Stimulated activated effector memory CD8-positive, alpha-beta T cell treated with anti-CD3 and anti-CD28 coated beads, Interleukin-12 subunit alpha, Interleukin-12 subunit beta, amount 100 ng/mL, for 72 hours (primary cell): ENCODE measurements at places on chromosomes 6 and 20.
A peak's percentile ranks its signal among the peaks of the same experiment; 100 is the strongest.

- DNase-seq: no peak
These were observed 58.5 kb upstream of the HIVEP1 start for GRCh38 chr6:11953641-11954040.

GRCh38 chr20:25120457-25120856, 38.5 kb upstream of the VSX1 start:
- no peak for DNase-seq

GRCh38 chr6:109718991-109719390, 27.9 kb downstream of the FIG4 start:
- DNase-seq: no peak

GRCh38 chr20:62362991-62363919, 3.9 kb downstream of the LAMA5 start:
- no peak for DNase-seq

- no peak for DNase-seq
These were observed 33.9 kb downstream of the SLC17A4 start for GRCh38 chr6:25788305-25788922.

- DNase-seq: no peak
These were observed 245.4 kb downstream of the PTPRK start for GRCh38 chr6:128275030-128275429.

DNA sequence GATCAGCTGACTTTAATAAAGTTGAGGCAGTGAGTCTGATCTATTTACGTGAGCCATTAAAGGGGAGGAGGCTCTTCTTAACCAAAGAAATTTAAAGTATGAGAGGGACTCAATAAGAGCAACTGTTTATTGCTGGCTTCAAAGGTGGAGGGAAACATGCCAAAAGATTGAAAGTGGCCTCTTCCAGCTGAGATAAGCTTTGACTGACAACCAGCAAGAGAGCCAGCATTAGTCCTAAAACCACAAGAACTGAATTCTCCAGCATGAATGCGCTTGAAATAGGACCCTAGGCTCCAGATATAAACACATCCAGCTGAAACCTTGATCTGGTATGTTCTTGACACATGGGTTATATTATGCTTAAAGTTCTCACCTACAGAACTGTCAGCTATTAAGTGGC, 123.1 kb upstream of the GJE1 start:
- DNase-seq: no peak

GRCh38 chr6:90439586-90439985, 142.9 kb upstream of the BACH2 start:
- DNase-seq: no peak

DNA sequence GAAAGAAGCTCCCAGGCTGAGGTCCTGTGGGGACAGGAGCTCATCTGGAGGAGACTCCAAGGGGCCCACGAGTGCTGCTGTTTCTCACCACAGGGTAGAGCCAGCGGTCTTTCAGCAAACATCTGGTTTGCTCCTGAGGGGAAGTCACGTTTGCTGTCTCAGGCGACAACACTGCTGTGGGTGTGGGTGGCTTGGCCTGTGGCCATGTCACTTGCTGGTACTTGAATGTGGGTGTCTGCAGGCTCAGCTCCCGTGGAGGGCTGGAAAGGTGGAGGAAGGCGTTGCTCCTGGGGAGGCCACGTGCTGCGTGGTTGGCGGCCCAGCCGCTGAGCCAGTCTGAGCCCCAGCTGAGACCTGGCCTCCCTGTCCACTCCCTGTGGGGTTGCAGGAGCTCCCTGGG, 52.8 kb upstream of the MPC1 start:
- DNase-seq: no peak

DNA sequence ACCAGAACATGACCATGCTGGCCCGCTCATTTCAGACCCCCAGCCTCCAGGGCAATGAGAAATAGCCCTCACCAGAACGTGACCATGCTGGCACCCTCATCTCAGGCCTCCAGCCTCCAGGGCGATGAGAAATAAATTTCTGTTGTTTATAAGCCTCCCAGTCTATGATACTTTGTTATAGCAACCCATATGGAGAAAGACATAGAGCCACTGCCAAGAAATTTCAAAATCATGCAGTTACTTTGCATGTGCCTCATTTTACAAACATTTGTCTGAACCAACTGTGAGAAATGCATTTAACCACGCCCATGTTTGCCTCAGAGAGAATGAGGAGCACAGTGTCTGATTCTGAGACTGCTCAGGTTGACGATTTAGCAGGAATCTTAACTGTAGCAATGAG, 15.5 kb downstream of the CYP39A1 start:
- DNase-seq: no peak

GRCh38 chr20:37627060-37627766, 66.6 kb upstream of the CTNNBL1 start:
- peak; percentile 24 for DNase-seq

DNA sequence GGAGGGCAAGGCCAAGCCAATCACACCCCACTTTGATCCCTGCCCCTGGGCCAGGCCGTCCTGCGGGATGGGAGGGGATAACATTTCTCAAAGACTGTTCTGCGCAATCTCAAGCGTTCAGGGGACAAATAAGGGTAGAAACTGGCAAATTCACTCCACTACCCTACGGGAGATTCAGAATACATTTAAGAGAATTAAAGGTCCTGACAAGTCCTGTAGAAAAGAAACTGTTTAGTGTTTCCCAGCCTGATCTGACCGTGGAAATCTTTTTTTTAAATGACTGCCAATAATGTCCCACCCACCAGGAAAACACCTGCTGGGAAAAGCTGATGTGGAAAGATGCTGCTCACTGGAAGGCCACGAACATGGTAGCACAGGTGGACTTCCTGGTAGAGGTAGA, 140.6 kb upstream of the RNF24 start:
- no peak for DNase-seq

- DNase-seq: no peak
These were observed 171.1 kb downstream of the FOXA2 start for GRCh38 chr20:22412977-22413868.

GRCh38 chr6:18021166-18021850, 33.9 kb upstream of the KIF13A start:
- no peak for DNase-seq

- DNase-seq: peak; percentile 65
These were observed 206.4 kb upstream of the SUPT3H start for GRCh38 chr6:45584127-45584526.

DNA sequence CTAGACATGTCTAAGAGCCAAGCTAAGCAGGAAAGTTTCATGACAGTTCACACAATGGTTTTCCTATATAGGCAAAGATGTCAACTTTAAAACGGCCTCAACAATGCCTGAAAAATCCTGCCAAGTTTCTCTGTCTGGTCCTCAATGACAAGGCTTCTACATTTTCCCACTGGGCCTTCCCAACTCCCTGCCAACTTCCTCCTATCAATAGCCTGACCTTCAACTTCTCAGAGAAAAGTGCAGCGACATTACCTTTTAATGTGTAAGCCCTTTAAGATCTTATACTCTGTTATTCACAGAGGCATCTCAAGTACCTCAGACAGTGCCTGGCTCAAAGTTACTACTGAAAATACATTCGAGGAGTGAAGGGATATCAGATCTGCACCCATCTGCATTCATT, 56.2 kb upstream of the BTBD3 start:
- DNase-seq: no peak

DNA sequence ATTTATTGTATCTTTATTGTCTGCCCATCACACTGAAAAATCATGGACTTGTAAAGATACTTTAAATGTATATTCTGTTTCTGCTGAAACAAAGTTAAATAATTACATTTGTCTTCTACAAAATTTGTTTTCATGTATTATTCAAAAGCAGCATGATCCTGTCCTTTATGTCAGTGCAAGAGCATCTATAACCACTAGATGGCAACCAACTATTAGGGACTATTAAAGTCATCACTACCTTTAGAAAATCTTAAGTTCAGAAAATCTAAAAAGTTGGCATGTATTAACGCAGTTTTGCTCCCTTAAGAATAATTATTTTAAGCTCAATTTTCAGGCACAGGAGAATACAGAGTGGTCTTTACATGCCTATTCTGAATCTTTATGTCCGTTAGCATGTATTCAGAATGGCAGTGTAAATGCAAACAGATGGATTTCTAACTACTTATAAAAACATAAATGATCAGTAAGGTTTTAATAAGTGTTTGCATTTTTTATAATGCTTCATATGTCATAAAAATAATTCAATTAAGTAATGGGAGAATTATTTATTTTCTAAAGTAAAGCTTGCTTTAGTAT, 17.8 kb downstream of the TMEM30A start:
- DNase-seq: no peak

GRCh38 chr6:85403331-85404015, 46.4 kb upstream of the NT5E start:
- DNase-seq: no peak

DNA sequence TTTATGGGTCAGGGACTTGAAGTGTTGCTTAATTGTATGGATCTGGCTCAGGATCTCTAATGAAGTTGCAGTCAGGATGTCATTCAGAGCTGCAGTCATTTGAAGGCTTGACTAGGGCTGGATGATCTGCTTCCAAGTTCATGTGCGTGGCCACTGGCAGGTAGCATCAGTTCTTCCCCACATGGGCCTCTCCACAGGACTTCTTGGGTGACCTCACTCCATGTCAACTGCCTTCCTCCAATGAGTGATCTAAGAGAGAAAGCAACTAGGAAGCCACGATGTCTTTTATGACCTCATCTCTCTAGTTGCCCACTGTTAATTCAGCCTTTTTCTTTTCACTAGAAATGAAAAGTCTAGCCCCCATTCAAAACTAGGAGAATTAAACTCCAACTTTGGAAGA, 104.1 kb downstream of the COL9A1 start:
- DNase-seq: no peak

GRCh38 chr6:37624606-37625574, 72.8 kb downstream of the MDGA1 start:
- no peak for DNase-seq

- no peak for DNase-seq
These were observed 8.8 kb downstream of the SLC17A9 start for GRCh38 chr20:62961310-62961783.

DNA sequence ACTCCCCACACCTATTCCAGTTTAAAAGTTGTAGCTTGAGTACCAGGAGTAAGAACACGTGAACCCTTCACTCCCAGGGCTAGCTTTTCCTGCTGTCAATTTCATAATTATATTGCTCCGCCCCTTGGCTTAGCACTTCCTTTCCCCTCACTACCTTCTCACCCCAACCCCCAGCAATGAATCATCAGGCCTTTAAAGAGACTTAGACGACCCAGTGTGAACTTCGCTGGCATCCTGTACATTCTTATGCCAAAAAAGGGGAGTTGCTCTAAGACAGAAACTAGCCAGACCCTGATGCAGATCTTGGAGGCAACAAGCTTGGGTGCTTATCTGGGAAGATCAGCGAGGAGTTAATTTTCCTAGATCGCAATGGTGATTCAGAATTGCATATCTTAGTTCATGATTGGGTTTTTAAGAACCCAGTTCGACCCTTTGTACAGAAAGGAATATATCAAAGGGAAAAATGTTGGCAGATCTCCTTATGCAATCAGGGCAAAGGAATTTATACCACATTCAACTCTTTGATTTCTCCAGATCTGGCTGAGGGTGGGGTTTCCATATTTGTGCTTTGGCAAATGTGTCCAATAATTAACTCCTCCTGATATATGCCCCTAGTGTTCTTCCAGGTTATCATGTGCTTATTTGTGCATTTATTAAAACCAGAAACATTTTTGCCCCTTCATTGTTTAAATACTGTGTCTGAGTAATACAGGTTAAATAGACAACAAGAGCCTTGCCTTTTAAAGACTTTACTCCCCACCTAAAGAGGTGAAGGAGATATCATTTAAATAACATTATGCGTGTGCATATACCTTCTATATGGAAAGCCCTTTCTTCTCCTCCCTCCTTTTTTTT, 8.1 kb upstream of the ATXN1 start:
- peak; percentile 32 for DNase-seq

GRCh38 chr20:61803915-61804751, 261.5 kb downstream of the TAF4 start:
- no peak for DNase-seq

- peak; percentile 84 for DNase-seq
These were observed at the start of gene ARID1B for GRCh38 chr6:156776840-156777576. Gene ARID1B, plus strand, starts transcription at chr6:156777378. Its CDS starts 303 bp downstream, at chr6:156777681.

- DNase-seq: no peak
These were observed 21.7 kb downstream of the ELOVL5 start for GRCh38 chr6:53327017-53327395.

- peak; percentile 72 for DNase-seq
These were observed 15.9 kb upstream of the PEDS1 start for GRCh38 chr20:50169329-50169823.

DNA sequence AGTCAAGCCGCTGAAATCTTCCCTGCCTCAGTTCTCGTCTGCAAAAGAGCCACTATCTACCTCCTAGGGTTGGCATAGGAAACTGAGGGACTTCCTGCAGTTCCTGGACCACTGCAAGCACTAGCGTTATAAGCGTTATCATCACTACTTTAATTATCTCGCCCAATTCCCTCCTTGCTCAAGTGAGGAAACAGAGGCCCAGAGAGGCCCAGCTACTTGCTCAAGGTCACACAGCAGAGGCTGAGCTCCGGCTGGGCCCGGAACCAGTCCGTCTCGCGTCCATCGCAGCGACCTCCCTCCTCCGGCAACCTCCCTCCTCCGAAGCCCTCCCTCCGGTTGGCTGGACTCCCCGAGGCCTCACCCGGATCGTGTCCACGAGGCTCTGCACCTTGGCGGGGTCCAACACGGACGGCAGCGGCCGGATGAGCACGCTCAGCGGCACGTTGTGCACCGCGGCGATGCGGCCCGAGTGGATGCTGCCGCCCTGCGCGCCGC, 338 bp downstream of the SRXN1 start:
- DNase-seq: no peak

DNA sequence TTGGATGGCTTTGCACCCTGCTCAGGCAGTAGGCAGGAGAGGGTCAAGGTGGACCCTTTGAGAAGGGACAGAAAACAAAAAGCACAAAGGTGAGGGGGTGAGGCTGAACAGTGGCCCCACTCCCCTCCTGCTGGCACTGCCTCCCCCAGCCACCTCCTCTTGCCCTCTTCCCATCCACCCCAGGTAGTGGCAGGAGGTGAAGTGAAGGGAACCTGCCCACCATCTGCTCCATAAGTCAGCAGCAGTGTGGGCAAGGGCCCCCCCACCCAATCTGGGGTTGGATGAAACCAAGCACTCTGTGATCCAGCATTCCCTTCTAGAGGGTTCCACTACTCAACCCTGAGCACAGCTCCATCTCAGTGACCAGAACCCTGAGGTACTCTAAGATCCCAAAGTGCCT, 26.1 kb upstream of the SLC22A7 start:
- DNase-seq: no peak

GRCh38 chr6:87180105-87180728, 24.9 kb downstream of the ZNF292 start:
- no peak for DNase-seq

- DNase-seq: no peak
These were observed 289.4 kb upstream of the STXBP5 start for GRCh38 chr6:146914489-146915483.

GRCh38 chr6:169186496-169187169, 67.0 kb downstream of the THBS2 start:
- no peak for DNase-seq

GRCh38 chr20:15236812-15237211, 899.4 kb upstream of the FLRT3 start:
- DNase-seq: no peak
